Lower lobe of right lung (tissue), 2 donors: ENCODE measurements at places on chromosomes 11 and 22. TPM values are rescaled to one million over a fixed set of nuclear protein-coding genes. Genes with fewer than 3 reads are reported as not detected.

GRCh38 chr11:123704341-123704740 is 37.1 kb downstream of the ZNF202 start:
- no peak for DNase-seq

DNA sequence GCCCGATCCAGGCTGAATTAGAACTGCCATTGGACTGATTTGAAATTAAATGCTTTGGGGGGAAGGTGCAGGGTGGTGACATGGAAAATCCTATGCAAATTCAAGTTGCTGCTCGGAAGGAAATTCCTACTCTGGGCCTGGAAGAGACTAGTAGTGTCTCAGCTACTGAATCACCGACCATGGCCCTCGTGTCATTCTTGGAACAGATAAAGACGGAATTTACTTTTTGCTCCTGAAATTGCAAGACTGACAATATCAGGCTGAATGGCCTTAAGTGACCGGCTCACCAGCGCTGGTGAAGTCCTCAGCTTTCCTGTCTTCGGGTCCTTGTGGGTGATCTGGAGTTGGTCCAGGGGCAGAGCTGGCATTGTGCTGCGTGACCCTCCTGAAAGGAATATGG is 6.1 kb downstream of the ASCC2 start:
- no peak for DNase-seq

DNA sequence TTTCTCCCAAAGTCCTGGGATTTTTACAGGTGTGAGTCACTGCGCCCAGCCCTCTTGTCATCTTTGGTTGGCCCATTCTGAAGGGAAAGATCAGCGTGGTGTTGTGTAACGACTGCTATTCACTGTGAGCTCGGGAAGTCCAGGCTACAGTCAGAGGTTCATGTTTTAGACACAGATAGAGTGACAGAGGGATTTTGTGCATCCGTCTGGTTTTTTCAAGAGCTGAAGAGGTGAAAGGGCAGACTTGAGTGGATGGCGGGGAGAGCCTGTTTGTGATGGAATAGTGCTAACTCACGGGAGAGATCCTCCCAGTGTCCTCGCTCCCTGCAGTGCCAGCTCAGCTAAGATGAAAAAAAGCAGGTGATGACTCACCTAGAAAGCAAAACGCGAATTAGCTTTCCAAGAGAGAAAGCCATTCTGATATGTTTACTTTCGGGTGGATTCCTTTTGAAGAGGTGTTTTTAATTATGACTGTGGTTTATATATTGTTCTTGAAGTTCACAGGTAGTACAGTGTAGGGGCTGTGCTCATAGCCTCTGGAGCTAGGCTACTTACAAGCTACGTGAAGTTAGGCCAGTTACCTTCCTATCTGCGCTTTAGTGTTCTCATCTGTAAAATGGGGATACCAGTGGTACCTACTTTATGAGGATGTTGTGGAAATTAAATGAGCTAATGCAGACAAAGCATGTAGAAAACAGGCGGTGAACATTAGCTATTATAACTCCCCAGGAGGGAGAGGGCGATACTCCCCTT is 67.2 kb downstream of the C11orf91 start:
- no peak for DNase-seq

- no peak for DNase-seq
These were observed 48.2 kb downstream of the CADM1 start for GRCh38 chr11:115456019-115456418.

GRCh38 chr11:67310246-67311050 is 7.1 kb downstream of the SSH3 start:
- no peak for DNase-seq

- no peak for DNase-seq
These were observed 788 bp downstream of the LIN7C start for GRCh38 chr11:27505781-27506180.

GRCh38 chr11:88569342-88569741 is 231.8 kb upstream of the CTSC start:
- DNase-seq: no peak

- DNase-seq: no peak
These were observed 18.3 kb upstream of the MICALL1 start for GRCh38 chr22:37887584-37888378.

DNA sequence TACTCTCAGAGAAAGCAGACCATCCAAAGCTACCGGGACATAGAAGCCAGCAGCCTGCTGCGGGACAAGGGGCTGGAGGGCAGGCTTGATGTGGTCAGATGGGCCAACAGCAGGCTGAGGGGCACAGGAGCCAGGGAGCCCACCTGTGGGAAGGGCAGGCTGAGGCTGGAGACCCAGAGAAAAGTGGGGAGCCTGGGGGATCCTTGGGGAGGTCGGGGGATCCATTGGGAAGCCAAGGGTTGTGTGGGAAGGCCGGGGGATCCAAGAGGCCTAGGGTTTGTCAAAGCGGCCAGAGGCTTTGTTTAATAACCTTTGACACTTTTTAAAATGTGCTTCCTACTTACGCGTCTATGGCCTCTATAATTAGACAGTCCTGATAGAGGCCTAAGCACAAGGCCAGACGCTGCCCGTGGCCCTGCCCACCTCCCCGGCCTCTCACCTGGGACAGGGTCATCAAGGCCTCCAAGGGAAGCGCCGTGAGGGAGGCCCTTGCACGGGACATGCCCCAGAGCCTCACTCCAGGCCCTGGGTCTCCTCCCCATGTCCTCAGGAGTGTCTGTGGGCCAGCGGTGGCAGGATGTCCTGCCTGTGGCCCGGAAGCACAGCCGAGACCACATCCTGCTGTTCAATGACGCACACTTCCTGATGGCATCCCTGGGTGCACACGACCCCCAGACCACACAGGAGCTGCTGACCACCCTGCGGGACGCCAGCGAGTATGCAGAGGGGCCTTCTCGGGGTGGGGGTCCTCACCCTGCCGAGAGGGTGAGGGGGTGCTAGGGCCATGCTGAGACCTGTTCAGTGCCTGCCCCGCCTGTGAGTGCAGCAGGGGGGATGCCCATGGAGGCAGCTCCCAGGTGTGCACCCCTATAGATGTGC is 8.6 kb upstream of the GTSE1 start:
- peak; percentile 68 for DNase-seq

DNA sequence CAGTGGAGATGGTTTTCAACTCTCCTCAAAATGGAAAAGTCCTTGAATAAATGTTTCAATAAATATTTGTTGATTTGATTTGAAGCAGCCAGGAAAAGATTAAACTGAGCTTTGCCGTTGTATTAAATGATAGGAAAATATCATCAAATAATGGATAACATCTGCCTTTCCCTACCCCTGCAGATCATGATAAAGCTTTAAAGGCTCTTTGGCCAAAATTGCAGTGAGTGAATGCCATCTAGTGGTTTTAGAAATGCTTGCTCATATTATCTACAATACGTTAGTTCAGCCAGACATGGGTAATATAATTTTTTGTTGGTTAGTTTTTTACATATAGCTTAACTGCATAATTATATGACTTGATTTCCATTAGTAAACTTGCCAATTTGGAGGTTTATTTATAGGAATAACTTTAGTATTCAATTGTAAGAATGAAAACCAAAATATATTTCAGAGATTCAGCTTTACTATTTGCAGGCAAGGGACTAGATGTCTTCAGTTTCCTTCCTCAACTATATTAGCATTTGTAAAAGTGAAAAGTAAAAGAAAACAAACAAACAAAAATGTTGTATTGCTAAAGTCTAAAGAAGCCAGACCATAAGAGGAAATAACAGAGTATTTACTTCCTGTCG is 159.2 kb downstream of the MSANTD4 start:
- no peak for DNase-seq

DNA sequence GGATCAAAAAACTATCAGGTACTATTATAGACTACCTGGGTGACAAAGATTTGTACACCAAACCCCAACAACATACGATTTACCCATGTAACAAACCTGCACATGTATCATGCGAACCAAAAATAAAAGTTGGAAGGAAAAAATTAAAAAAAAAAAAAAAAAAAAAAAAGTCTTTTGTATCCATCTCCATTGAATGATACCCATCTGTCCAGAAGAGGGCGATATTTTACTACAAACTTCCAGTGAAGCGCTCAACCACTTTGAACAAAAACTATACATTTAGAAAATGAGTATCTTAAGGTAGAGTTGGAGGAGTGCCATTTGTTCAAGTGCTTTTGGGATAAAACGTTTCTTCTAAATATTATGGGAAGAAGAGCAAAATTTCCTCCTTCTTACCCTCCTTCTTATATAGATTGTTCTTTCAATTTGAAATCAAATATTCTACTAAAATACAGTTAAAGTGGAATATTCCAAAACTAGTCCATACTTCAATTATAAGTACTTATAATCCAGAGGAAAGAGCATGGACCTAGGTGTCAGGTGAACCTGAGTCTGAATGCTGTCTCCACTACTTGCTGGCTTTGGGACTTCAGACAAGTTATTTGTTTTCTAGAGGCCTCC is 23.3 kb downstream of the ARL14EP start:
- no peak for DNase-seq

GRCh38 chr11:124454552-124454951 is 9.1 kb upstream of the OR8B8 start:
- no peak for DNase-seq

DNA sequence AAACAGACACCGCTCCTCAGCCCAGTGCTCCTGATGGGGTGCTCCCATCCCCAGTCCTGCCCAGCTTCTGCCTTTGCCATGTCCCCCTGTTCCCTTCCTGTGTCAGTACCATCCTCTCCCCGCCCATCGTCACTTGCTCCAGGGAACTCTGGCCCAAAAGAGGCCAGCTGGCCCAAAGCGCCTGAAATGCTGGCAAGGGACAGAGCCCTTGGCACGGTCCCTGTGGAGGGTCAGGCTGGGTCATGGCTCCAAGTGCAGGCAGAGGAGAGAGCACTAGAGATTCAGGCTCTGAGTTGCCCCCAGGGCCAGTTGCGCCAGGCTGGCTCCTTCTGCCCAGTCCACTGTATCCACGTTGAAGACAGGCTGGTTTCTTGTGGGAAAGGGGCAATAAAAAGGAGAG is 8.4 kb upstream of the HDHD5 start:
- no peak for DNase-seq

- DNase-seq: no peak
These were observed 36.7 kb upstream of the RIC3 start for GRCh38 chr11:8205566-8205965.

- no peak for DNase-seq
These were observed 17.9 kb upstream of the PDE3B start for GRCh38 chr11:14625586-14626205.

DNA sequence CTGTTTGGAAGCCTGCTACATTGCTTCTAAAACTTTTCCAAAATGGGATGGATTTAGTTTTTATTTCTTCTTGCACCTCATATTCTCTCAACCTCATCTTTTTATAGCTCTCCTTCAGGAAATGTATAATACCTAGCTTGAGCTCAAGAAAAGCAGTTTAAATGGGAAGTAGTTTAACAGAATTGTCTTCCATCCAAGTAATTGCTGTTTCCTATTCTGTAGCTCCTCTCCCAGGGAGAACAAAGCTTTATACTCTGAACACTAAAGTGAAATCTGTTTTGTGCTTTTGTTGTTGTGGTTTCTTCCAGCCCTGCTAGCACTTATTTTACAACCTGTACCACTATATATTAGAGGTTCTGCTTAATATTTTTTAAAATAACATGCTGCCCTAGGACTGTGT is 83.2 kb upstream of the HORMAD2 start:
- no peak for DNase-seq

DNA sequence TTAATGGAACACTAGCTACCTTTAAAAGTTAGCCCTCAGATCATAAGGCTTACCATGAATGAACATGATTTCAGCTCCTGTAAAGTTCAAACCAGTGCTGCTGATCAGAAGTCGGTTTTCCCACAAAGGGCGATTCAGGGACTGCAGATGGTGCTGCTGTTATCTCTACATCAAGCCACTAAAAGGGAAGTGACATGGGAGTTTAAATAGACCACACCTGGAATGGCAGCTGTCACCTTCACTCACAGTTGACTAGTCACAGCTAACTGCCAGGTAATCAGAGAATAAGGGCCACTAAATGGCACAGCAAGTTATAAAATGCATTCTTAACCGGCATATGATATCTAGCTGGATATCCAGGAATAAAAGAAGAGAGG is 581.1 kb upstream of the ARHGAP42 start:
- no peak for DNase-seq

DNA sequence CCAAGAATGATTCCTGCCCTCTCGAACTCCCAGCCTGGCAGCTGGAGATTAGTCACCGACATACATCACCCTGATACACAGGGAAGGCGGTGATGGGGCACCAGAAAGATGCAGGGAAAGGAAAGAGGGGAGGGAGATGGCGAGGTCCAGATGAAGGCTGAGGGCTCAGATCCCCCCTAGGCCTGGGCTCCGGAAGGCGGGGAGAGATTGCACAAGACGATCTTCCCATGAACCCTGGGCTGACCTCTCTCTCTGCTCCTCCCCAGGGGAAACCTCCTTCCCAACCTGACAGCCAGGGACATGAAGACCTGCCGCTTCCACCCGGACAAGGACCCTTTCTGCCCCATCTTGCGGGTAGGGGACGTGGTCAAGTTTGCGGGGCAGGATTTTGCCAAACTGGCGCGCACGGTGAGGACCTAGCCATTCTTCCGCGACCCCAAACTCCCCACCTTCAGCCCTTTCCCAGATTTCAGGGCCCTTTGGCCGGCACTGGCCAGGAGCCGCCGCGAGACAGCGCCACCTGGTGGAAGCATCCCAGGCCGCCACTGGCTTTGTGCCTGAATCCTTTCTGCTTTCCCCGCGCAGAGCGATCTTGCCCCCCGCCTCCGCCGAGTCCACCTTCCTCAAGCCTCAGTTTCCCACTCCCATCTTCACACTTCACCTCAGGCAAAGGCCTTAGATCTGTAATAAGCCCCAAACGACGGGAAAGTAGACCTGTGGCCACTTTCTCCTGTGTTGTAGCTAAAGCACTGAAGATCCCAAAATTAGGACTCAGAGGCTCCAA is 11.5 kb downstream of the P2RX3 start:
- DNase-seq: peak; percentile 79

DNA sequence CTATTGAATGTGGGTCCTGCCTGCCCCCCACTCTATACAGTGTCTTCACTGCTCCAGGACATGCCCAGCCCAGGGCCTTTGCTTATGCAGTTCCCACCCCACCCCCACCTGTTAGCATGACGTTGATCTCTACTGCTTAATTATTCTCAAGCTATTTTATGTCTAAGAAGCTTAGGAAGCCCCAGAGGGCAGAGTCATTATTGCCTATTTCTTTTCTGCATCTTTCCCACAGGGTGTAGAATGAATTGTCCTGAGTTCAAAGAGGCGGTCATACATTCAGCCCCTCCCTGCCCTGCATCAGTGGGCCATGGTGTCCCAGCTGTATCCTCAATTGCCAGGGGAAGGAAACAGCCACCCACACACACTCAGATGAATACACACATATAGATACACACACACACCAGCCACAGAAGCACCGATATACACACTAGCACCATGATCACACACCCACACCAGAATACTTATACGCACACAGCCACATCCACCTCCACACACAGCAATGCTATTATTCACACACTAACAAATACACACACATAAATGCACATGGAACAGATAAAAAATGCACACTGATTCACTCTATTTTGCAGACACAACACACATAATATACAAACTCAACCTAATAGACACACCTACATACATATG is 1.5 kb downstream of the PDE2A start:
- DNase-seq: no peak

The NXPE2 gene
- 0.38 TPM for total RNA-seq

The MAJIN gene
- total RNA-seq: not detected

The GAL3ST1 gene
- total RNA-seq: 1.7 TPM

The ZFP91 gene
- total RNA-seq: 44.5 TPM

The TMEM86A gene
- 11.7 TPM for total RNA-seq

The IGLL1 gene
- not detected for total RNA-seq

The ROM1 gene
- 5.6 TPM for total RNA-seq

The POU2AF3 gene
- total RNA-seq: 3.4 TPM

The MAP6 gene
- 10.8 TPM for total RNA-seq
